Vagina (tissue), 2 donors: ENCODE measurements at places on chromosomes 5 and 9.

GRCh38 chr9:105421864-105422263, 26.0 kb upstream of the FSD1L start:
- DNase-seq, result no peak

GRCh38 chr9:100160021-100160420, 61.0 kb downstream of the INVS start:
- DNase-seq, result no peak

GRCh38 chr5:169218861-169219260, 82.1 kb downstream of the SLIT3 start:
- no peak for DNase-seq

DNA sequence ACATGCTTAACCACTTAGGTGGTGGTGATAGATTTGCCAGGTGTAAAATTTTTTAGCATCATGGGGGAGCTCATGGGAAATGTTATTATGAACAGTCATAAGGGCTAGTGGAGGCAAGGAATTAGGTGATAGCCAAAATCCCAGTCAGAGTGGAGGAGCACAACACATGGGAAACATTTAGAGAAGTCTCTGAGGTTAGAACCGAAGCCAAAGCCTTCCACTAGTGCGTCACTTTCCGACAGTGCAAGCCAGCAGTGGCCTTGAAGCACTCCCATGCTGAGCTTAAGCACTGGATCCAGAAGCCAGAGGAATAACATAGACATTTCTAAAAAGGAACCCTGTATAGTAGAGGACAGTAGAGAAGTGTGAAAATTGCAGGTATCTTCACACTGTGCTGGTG, 101.5 kb upstream of the SNX2 start:
- no peak for DNase-seq

- DNase-seq, result no peak
Observed at GRCh38 chr5:58211441-58211840, 248.4 kb downstream of the PLK2 start.

DNA sequence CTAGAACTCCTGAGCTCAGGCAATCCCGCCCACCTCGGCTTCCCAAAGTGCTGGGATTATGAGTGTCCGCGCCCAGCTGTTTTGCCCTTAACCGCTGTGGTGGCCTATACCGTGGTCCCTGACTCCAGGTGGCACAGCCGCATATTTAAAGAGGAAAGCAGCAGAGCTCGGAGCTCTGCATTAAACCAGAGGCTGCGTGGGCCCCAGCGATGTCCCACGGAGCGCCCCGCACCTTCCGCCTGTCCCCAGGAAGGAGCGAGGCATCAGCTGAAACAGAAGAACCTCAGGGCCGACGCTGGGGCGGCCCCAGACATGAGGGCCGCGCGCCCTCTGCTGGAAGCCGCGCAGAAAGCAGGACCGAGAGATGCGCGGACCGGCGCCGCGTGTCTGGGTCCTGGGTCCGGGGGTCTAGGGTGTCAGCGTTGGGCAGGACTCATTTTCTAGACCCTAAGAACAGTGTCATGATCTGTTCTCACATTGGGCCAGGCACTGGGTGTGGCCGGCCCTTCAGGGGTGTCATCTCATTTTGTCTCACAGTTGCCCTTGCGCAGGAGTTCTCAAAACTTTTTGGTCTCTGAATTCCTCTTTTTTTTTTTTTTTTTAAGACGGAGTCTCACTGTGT, 37.7 kb downstream of the LAMC3 start:
- DNase-seq, result no peak

DNA sequence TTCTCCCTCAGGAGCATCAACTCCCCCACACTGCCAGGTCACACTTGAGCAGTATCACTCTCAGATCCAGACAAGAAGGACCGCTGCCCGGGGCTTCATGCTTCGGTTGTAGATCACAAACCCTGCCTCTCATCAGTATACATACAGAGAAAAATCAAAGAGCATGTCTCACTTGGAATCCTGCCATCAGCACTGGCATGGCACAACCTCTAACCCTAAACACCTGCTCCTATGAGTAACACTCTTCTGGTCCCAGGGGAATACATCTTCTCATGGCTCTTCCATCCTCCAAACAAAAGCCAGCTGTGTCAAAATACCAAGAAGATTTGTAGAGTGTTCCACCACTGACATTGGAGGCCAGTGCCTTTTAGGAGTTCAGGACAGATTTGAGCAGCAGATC, 84.8 kb upstream of the MIER3 start:
- no peak for DNase-seq

DNA sequence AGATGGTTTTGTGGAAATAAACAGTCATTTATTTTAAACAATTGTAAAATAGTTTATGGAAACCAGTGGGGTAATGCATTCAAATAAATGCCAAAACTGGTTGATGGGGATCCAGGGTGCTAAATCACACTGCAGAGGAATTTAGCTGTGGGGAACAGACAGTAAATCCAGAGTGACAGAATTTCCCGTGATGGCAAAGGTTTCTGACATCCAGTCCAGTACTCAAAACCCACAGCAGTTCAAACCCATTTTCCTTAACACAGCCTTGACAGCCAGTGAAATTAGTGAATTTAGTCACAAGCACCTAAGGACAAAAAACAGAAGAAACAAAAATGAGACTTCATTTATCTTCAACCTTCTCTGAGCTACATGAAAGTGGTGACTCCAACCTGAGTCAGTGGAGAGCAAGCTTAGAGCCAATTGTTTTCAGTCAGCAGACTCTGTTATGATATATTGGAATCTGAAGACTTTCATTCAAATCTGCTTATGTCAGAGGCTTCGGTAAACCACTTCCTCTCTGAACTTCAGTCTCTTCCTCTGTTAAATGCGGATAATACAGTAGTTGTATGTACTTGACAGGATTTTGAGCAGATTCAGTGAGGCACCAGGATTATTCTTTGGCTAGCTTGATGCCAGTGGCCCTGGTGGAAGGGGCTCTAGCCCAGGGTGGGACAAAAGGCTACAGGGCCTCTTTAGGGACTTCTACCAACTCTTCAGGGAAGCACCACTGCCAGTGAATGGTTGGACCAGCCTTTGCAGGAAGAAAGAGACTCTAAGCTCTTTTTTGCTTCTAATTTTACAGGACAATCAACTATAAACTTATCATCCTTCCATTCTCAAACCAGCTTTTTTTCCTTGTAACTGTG, 185.3 kb downstream of the MAPKAP1 start:
- no peak for DNase-seq

DNA sequence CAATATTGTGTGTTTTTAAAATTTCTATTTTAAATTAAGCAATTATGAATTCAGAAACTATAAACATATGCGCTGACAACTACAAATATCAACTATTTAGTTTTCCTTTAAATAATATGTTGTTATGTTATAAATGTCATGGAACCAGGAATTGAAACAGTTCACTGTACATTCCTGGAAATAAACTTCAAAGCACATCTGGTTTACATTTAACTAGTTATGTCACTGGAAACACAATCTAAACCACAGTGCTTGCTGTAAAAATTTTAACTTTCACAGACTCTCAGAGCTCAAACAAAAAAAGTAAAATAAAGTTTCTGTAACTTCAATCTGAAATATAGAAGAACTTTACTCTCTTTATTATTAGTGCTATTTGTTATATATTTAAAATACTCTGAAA, 179.2 kb downstream of the FBN2 start:
- no peak for DNase-seq
